ENCODE measurements at places on chromosomes 16 and 17. TPM values are rescaled to one million over a fixed set of nuclear protein-coding genes. Genes with fewer than 3 reads are reported as not detected.

CD79B gene
- total RNA-seq, result 3.9 TPM

DNA sequence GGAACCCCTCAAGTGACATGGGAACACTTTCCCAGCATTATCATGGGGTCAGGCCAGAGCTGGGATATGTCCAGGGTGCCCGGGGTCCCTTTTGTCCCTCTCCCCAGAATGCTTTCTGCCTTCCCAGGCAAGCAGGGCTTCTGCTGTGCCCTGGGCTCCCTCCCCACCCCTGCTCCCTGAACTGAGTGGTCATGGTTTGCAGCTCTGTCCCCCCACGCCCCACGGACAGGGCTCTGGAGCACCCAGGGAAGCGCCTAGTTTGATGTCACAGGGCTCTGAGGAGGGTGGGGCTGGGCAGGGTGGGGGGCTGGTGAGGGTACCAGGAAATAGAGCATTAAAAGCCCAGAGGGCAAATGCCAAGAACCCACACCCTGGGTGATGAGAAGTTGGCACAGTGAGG, 92.3 kb downstream of the CCDC182 start:
- H3K4me1 ChIP-seq, result no peaks in the 10 kb centered on the region
- H3K27me3 ChIP-seq, result no peaks in the 10 kb centered on the region
- no peak for DNase-seq
- no peak overlapping the region for H3K27ac ChIP-seq
- H3K36me3 ChIP-seq, result no peaks in the 10 kb centered on the region
- H3K4me3 ChIP-seq, result no peak overlapping the region

CSNK1D gene
- 67.8 TPM for total RNA-seq

GRCh38 chr16:50910736-50911100, 168.8 kb downstream of the CYLD start:
- no peak overlapping the region for H3K4me3 ChIP-seq
- peaks cover 6% of the 10 kb centered on the region for H3K4me1 ChIP-seq
- H3K27me3 ChIP-seq, result no peaks in the 10 kb centered on the region
- DNase-seq, result no peak
- no peak overlapping the region for H3K27ac ChIP-seq

DNA sequence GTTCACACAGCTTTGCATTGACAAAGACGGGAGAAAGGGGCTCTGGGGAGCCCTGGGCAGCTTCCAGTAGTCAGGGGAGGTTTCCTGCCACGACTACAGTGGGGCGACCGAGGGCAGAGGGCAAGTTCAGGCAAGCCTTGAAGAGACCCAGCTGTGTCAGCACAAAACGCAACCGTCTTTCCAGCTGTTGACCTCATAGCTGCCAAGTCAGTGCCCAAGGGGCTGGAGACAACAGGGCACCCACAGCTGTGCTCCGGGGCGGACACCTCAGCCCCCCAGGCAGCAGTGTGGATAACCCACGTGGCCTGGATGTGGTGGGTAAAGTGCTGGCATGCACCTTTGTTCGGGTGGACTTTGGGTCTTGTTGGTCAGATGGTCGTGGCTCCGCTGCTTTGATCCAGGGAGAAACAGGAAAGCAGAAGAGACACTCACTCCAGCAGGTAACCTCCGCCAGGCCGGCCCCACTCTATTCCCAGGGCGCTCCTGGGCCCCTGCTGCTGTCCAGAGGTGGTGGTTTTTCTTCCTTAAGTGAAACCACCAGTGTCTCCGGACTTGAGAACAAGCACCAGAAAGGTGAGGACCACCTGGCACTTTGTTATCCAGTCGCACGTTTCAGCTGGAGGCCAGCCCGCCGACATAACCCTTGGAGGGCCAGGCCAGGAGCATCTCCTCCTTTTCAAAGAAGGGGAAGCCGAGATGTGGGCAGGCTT, 17.6 kb upstream of the CBX2 start:
- no peaks in the 10 kb centered on the region for H3K36me3 ChIP-seq
- no peak overlapping the region for H3K27ac ChIP-seq
- no peak for DNase-seq
- H3K27me3 ChIP-seq, result no peaks in the 10 kb centered on the region
- no peak overlapping the region for H3K4me3 ChIP-seq

GRCh38 chr16:10828851-10829366, 10.3 kb upstream of the TVP23A start:
- peaks cover 26% of the 10 kb centered on the region for H3K4me1 ChIP-seq
- H3K27ac ChIP-seq, result peak overlapping the region; percentile 81
- peak overlapping the region; percentile 19 for H3K4me3 ChIP-seq
- DNase-seq, result peak; percentile 90
- no peaks in the 10 kb centered on the region for H3K36me3 ChIP-seq

DNAH3 gene
- total RNA-seq, result 0.25 TPM

GRCh38 chr16:78251115-78251514, 151.7 kb downstream of the WWOX start:
- no peaks in the 10 kb centered on the region for H3K4me1 ChIP-seq
- no peak overlapping the region for H3K27ac ChIP-seq
- no peak overlapping the region for H3K4me3 ChIP-seq

GRCh38 chr16:6160871-6161270, 1063.3 kb upstream of the EEF2KMT start:
- H3K36me3 ChIP-seq, result no peaks in the 10 kb centered on the region
- H3K27me3 ChIP-seq, result no peaks in the 10 kb centered on the region
- H3K4me3 ChIP-seq, result no peak overlapping the region
- no peaks in the 10 kb centered on the region for H3K4me1 ChIP-seq
- no peak overlapping the region for H3K27ac ChIP-seq

DNA sequence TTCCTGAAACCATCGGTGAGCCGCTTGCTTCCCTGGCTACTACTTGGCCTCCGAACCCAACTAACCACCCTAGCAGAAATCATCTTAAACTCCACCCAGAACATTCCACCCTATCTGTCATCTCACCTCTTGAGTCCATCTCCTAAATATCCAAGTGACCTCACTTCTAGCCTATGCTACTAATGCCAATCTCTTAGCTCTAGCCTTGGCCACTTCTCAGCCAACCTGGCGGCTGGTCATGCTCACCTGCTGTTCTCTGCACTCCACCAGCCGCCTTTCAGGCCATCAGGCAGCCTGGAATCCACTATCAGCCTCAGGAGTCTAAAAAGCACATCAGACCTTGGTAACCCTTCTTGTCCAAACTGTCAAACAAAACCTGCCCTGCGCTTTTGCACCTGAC, 11.9 kb upstream of the CYTH1 start:
- no peak overlapping the region for H3K4me3 ChIP-seq
- no peak for DNase-seq
- H3K27ac ChIP-seq, result no peak overlapping the region

DNA sequence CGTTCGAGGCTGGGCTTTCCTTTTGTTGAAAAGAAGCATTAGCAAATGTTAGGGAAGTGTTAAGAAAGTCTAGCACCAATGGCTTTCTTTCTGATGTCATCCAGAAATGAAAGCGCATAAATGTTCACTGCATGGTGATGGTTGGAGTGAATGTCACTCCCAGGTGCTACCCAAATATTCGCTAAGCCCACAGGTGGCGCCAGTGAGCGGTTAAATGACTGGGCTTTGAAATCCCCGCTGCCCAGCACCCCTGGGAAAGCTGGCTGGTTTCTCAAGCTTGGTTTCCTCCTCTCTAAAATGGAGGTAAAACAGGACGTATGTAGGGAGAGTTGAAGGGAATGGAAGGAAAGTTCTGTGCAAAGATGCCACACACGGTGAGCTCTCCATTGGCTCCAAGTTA, 104.4 kb downstream of the IRX5 start:
- no peaks in the 10 kb centered on the region for H3K4me1 ChIP-seq
- no peaks in the 10 kb centered on the region for H3K27me3 ChIP-seq
- H3K4me3 ChIP-seq, result no peak overlapping the region
- no peaks in the 10 kb centered on the region for H3K36me3 ChIP-seq
- H3K27ac ChIP-seq, result no peak overlapping the region

DNA sequence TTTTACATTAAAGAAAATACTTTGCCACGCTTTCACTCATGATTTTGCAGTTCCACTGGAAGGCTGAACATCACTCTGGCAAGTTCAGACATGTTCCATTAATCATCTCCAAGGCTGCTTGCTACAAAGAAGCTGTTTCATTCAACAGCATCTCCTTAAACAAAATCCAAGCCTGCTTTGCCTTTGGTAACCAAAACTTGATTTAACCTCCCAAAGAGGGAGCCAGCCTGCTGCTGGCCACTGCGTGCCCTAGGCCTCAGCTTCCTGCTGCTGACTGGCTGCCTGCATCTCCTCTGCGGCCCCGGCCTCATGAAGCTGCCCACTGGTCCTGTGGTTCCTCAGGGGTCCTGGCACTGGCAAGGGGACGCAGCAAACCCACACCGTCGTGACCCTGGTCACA, 31.8 kb downstream of the ANKRD11 start:
- H3K27ac ChIP-seq, result no peak overlapping the region
- no peaks in the 10 kb centered on the region for H3K27me3 ChIP-seq
- H3K4me3 ChIP-seq, result no peak overlapping the region
- no peak for DNase-seq

GRCh38 chr17:1374431-1375177, 25.4 kb downstream of the YWHAE start:
- DNase-seq, result no peak
- H3K4me3 ChIP-seq, result no peak overlapping the region
- H3K27me3 ChIP-seq, result no peaks in the 10 kb centered on the region
- no peaks in the 10 kb centered on the region for H3K36me3 ChIP-seq

- H3K27me3 ChIP-seq, result peaks cover 10% of the 10 kb centered on the region
- no peak for DNase-seq
- no peaks in the 10 kb centered on the region for H3K36me3 ChIP-seq
- no peak overlapping the region for H3K4me3 ChIP-seq
- peaks cover 16% of the 10 kb centered on the region for H3K4me1 ChIP-seq
Measured at GRCh38 chr17:36645422-36645821, 44.0 kb downstream of the MRM1 start.

DNA sequence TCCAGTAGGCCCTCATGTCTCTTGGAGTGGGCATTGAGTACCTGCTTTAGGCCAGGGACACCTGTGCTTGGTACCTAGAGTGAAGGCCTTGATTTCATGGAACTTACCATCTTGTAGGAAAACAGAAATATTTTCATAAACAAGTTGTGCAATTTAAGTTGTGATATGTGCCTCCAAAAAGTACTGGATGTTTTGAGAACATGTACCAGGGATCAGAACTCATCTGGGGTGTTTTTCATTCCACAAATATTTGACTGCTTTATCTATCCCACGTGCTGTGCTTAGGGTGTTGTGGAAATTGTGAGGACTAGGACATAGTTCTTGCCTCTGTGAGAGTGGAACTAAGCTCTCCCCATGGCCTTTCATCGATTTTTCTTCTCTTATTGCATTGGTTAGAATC, 8.8 kb downstream of the NKD1 start:
- no peak for DNase-seq
- no peaks in the 10 kb centered on the region for H3K36me3 ChIP-seq
- H3K27ac ChIP-seq, result no peak overlapping the region
- no peak overlapping the region for H3K4me3 ChIP-seq
- H3K4me1 ChIP-seq, result no peaks in the 10 kb centered on the region
- H3K27me3 ChIP-seq, result no peaks in the 10 kb centered on the region

SULT1A2 gene
- total RNA-seq, result not detected

GRCh38 chr17:81083125-81083765, 48.3 kb downstream of the BAIAP2 start:
- DNase-seq, result no peak
- H3K4me3 ChIP-seq, result no peak overlapping the region
- H3K4me1 ChIP-seq, result peaks cover 47% of the 10 kb centered on the region
- H3K27me3 ChIP-seq, result no peaks in the 10 kb centered on the region
- no peaks in the 10 kb centered on the region for H3K36me3 ChIP-seq

- no peaks in the 10 kb centered on the region for H3K27me3 ChIP-seq
- H3K36me3 ChIP-seq, result no peaks in the 10 kb centered on the region
- no peak overlapping the region for H3K4me3 ChIP-seq
Measured at GRCh38 chr16:83045790-83046189, 419.0 kb downstream of the CDH13 start.

- H3K4me1 ChIP-seq, result peaks cover 12% of the 10 kb centered on the region
- H3K36me3 ChIP-seq, result no peaks in the 10 kb centered on the region
- H3K27ac ChIP-seq, result no peak overlapping the region
- DNase-seq, result no peak
Measured at GRCh38 chr16:23757116-23757515, 2.3 kb downstream of the CHP2 start.

ADAMTS18 gene
- 0.25 TPM for total RNA-seq

TMEM238L gene
- 1.2 TPM for total RNA-seq

DNA sequence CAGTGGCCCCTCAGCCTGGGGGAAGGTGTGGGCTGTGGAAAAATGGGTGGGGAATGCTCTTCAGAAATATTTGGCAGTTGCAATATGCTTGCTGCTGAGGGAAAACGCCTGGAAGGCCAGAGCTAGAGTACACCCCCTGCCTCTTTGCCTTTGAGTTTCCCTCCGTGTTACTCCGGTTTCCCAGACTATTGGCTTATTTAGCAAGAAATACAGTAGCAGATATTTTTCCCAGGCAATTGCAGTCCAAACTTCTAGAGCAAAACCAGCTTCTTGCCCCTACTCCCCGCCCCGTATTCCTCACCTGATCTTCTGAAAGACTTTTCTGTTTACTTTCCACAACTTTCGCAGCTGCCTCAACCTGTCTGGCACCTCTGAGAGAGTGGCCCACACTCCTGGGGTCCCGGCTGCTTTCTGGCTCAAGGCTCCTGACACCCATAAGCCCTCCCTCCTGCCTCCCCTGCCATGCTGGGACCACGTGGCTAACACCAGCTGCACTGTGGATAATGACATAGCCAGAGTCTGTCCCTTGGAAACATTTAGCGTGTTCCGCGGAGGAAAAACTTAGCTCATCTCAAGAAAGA, 45.8 kb upstream of the HELZ start:
- H3K27ac ChIP-seq, result no peak overlapping the region
- no peaks in the 10 kb centered on the region for H3K36me3 ChIP-seq
- no peak for DNase-seq
- no peaks in the 10 kb centered on the region for H3K27me3 ChIP-seq

DNA sequence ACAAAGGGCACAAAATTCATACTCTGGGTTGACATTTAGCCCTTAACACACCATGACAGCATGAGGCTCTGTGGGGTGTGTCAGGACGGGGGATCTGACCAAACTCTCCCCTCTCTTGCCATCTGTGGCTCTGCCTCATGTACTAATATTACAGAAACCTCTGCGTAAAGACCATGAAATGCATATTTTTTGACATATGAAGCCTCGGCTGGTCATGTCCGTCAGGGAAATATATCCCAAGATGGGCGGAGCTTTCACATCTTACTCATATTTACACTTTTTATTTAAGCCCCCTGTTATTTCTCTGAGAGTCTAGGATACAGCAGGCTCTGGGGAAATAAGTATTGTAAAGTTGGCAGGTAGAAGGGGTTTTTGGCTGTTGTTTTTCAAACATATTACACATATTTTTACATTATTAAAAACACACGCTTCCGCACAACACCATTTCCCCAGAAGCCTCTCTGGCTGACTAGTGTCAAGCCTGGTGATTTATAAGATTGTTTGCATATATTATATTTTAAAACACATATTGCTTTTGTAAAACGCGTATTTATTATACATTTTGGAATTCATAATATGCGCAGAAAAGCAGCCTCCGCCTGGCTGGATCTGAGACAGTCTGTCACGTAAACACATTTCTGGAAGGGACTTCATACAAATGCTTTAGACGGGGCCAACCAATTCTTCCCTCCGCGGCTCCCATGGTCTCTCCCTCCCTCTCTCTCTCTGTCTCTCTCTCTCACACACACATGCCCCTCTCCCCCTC, 237.7 kb upstream of the ZFHX3 start:
- peak; percentile 67 for DNase-seq
- no peak overlapping the region for H3K4me3 ChIP-seq

ATP2C2 gene
- total RNA-seq, result 35.1 TPM

GRCh38 chr17:42065201-42065600, 14.8 kb upstream of the C17orf113 start:
- H3K4me3 ChIP-seq, result no peak overlapping the region
- H3K27me3 ChIP-seq, result no peaks in the 10 kb centered on the region
- H3K27ac ChIP-seq, result no peak overlapping the region
- peaks cover 7% of the 10 kb centered on the region for H3K4me1 ChIP-seq
- DNase-seq, result no peak

Data from vagina (tissue), 2 donors.